Activated CD4-positive, CD25-positive, alpha-beta regulatory T cell treated with anti-CD3 and anti-CD28 coated beads, Interleukin-2, amount 50 U/mL, for 24 hours (primary cell): ENCODE measurements at places on chromosomes 4 and X.
A peak's percentile ranks its signal among the peaks of the same experiment; 100 is the strongest.

DNA sequence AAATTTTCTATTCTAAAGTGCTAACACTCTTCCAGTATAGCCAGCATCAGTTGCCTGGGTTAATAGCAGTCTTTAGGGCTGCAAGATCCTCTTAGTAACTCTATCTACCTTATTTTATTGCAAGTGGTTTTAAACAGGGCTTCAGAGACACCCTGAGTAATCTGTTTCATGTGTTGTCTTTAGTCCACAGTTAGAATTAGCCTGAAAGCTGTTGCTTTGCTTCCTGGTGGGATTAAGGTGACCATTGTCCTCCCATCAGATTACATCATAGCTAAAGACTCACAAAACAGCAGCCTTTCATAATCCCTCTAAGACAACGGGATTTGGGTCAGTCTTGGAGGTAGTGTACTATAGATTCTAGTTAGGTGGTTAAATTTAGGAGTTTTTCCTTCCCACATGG, 7.5 kb downstream of the UCHL1 start:
- no peak for ATAC-seq

DNA sequence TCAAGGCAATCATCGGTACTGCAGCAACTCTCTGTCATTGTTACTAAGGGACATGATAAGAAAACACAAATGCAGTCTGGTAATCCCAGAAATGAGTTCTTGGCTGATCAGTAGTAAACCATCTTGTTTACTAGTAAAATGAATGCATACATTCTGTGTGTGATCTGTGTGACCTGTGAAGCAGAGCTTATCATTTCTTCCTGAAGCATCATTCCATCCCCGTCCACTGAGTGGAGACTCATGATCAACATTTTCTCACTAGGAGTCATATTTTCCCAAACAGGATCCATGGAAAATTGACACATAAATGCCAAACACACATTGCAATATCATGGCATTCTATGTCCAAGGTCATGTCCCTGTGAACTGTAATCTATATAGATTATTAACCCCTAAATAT, 226.1 kb downstream of the ANKRD50 start:
- no peak for ATAC-seq

DNA sequence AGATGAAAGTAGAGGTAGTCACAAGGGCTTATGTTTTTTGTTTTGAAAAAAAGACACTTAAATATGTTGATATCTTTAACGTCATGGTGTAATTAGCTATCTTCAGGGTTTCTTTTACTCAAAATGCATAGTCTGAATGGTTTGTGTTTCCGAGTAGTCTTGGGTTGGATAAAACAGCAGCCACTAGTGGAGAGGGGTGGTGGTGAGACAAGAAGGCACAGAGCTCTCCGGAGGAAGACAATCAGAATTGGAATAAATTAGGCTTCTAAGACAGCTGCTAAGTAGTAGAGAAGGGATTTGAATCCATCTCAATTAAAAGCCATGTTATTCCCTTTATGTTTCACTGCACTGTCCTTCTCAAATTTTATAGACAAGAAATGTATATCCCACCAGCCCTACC, 240.4 kb upstream of the VEGFC start:
- no peak for ATAC-seq

GRCh38 chr4:107120661-107121060, 84.5 kb upstream of the DKK2 start:
- no peak for ATAC-seq

DNA sequence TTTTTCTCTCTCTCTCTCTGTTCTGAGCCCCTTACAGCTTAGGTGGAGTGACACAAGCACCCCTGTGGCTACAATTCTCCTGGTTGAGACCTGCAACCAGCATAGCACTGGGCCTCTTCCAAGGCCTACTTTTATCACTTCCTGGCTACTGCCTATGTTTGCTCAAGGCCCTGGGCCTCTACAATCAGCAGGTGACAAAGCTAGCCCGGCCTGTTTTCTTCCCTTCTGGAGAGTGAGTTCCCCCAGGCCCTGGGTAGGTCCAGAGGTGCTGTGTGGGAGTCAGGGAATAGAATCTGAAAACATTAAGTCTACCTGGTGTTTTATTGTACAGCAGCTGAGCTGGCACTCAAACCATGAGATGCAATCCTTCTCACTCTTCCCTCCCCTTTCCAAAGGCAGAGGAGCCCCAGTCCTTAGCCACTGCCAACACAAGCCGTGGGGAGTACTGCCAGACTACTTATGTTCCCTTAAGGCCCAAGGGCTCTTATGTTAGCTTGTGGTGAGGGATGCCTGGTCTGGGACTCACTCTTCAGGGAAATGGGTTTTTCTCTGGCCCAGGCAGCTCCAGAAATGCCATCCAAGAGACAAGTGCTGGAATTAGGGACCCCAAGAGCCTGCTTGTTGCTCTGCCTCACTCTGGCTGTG, 23.8 kb upstream of the MAGEC3 start:
- no peak for ATAC-seq

GRCh38 chr4:137531986-137532868, at the start of gene PCDH18:
TSS of gene PCDH18 (minus strand) at chr4:137532494. CDS start at chr4:137532088, 406 bp downstream.
- ATAC-seq: peak; percentile 63

GRCh38 chr4:119286377-119287002, 35.4 kb downstream of the FABP2 start:
- no peak for ATAC-seq

DNA sequence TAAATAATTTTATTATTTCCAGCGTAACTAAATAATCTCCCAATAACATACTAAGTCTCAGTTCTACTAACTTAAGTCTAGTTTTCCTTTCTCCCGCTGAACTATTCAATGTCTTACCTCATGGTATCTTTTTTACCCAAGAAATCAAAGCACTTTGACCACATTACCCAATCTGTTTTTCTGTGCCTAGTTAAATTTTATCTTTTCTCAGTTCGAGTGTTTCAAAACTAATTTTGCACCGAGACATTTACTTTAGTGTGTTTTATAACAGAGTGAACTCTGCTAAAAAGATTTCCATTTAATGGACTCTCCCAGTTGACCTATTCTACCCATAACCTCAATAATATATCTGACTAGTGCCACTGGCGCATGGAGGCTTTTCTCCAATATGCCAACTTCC, 67.6 kb upstream of the IRF2 start:
- no peak for ATAC-seq

- no peak for ATAC-seq
Observed at GRCh38 chrX:147899379-147900114, 12.2 kb upstream of the FMR1 start.

- ATAC-seq: no peak
Observed at GRCh38 chr4:115058533-115058932, 54.9 kb downstream of the NDST4 start.

DNA sequence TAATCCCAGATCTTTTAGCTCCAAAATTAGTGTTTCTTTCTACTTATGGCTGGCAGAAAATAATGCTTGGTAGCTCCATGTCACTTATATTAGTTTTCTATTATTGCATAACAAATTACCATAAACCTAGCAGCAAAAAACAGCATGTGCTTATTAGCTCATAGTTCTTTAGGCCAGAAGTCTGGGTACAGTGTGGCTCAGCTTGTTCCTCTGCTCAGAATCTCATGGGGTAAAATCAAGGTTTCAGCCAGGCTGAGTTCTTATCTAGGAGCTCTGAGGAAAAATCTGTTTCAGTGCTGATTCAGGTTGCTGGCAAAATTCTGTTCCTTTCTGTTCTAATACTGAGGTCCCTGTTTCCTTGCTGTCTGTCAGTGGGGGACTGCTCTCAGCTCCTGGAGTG, 101.1 kb downstream of the CT47B1 start:
- no peak for ATAC-seq
